Aorta (tissue), 5 donors: ENCODE measurements at places on chromosomes 11 and 22. TPM values are rescaled to one million over a fixed set of nuclear protein-coding genes. Genes with fewer than 3 reads are reported as not detected.

GRCh38 chr22:47011131-47011858 lies 248.8 kb downstream of the TBC1D22A start:
- no peak overlapping the region for H3K4me3 ChIP-seq
- no peaks in the 10 kb centered on the region for H3K27me3 ChIP-seq
- H3K36me3 ChIP-seq = no peaks in the 10 kb centered on the region
- H3K27ac ChIP-seq = no peak overlapping the region
- DNase-seq = no peak

DNA sequence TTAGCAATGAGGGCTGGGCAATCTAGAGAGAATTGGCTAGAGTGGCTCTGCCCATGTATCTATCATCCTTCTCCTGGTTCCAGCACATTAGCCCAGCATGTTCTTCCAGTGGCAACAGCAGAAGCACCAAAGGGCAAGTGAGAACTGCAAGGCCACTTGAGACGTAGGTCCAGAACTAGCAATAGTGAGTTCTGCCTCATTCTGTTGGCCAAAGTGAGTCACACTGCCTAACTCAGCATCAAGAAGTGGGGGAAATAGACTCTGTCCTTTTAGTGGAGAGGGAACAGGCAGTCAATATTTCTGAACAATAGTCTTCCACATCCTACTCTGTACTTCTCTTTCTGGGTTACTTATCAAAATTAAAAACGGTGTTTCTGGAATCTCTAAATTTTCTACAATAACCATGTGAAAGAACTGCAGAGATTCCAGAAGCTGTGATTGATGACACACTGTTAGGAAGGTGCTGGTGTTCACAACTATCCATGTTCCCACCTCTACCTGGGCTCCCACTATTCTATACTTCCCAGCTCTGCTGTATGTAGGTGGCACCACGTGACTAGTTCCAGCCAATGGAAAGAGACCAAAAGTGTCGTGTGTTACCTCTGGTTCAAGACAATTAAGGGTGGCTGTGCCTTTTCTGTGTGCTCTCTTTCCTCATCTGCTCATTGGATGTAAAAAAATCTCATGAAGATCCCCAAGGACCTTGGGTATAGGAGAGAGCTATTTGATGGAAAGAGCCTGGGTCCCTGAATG lies 23.4 kb upstream of the GRK3 start:
- no peaks in the 10 kb centered on the region for H3K4me1 ChIP-seq
- H3K4me3 ChIP-seq = no peak overlapping the region
- DNase-seq = no peak
- no peak overlapping the region for H3K27ac ChIP-seq
- H3K36me3 ChIP-seq = no peaks in the 10 kb centered on the region
- H3K27me3 ChIP-seq = no peaks in the 10 kb centered on the region

DNA sequence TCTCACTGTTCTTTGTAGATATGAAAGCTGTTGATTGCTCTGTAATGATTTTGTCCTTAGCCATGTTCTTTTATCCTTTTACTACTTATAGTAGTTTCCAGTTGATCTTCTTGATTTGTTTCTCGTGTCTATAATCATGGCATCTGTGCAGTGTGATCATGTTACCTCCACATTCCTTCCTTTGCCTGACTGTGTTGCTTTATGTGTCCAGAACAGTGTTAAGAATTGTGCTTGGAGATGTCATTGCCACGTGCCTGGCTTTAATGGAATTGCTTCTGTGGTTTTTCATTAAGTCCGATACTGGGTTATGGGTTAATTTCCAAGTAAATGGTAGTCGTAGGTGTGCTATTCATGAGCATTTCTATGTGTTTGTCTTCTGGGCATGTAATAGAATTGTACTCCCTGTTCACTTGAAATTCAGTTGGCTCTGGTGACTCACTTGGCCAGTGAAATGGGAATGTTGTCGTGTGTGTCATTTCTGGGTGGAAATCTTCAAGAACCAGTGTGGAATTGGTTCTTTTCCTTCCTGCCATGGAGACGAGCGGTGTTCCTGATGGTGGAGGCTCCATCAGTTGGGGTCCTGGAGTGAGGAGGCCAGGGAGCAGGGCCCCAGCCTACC lies 6.8 kb downstream of the GTSE1 start:
- H3K27ac ChIP-seq = no peak overlapping the region
- H3K36me3 ChIP-seq = no peaks in the 10 kb centered on the region
- H3K27me3 ChIP-seq = no peaks in the 10 kb centered on the region
- no peaks in the 10 kb centered on the region for H3K4me1 ChIP-seq
- no peak for DNase-seq
- no peak overlapping the region for H3K4me3 ChIP-seq

DNA sequence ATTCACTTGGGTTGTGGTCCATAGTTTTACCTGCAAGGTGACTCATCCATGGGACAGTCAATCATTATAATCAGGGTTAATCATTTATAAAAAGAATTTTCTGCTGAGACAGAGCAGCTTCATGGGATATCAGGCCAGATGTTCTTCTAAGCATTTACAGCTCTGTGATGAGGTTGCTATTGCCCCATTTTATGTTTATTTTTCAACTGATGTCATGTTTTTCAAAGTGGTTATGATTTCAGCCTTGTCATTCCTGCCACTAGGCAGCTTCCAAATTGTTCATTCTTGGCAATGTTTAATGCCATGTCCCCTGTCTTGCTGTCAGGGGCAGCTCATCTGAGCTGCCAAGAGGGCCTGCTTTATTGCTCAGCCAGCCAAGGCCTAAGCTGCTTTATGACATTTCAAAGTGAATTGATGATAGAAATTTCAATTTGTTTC lies 35.9 kb upstream of the ZBED5 start:
- H3K27me3 ChIP-seq = no peaks in the 10 kb centered on the region
- DNase-seq = no peak
- no peak overlapping the region for H3K27ac ChIP-seq
- H3K36me3 ChIP-seq = no peaks in the 10 kb centered on the region
- H3K4me3 ChIP-seq = no peak overlapping the region
- no peaks in the 10 kb centered on the region for H3K4me1 ChIP-seq

DNA sequence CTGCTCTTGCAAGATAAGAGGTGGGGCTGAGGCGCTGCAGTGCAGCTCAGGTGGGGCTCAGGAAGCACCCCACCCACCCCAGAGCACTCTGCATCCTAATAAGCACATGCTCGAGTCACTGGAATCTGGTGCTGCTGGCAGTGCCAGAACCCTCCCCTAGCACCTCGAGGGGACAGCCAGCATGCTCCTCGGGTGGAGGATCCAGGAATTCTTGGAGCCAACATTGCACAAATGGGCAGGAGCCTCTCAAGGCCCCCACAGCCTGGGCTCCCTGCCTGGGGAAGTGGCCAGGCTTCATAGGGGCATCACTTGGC lies 27.5 kb upstream of the CABP7 start:
- H3K4me3 ChIP-seq = no peak overlapping the region
- no peak for DNase-seq
- no peak overlapping the region for H3K27ac ChIP-seq

GRCh38 chr11:69055598-69056516 lies 7.1 kb downstream of the TPCN2 start:
- no peaks in the 10 kb centered on the region for H3K27me3 ChIP-seq
- no peak overlapping the region for H3K4me3 ChIP-seq
- DNase-seq = no peak
- no peaks in the 10 kb centered on the region for H3K4me1 ChIP-seq
- no peak overlapping the region for H3K27ac ChIP-seq

DNA sequence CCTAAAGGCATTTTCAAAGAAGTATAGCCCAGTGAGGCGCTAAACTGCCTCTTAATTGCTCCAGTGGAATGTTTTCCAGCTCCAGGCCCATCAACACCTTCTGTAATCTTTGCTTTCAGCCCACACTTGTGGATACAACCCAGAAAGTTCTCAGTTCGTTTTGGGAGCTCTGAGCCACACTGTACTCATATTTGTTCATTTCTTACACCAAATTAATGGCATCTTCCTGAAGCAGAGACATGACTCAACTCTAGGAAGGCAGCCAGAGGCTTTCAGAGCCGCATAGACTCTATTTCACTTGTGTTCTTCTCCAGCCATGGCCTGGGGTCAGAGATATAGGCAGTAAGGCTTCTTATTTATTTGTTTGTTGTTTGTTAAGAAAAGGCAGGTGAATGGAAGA lies 175.5 kb upstream of the NCAM1 start:
- no peak overlapping the region for H3K4me3 ChIP-seq
- no peaks in the 10 kb centered on the region for H3K27me3 ChIP-seq
- H3K27ac ChIP-seq = no peak overlapping the region
- peak; percentile 69 for DNase-seq
- no peaks in the 10 kb centered on the region for H3K36me3 ChIP-seq

GRCh38 chr11:76714493-76714892 lies 43.9 kb upstream of the LRRC32 start:
- no peaks in the 10 kb centered on the region for H3K4me1 ChIP-seq
- no peak overlapping the region for H3K27ac ChIP-seq
- H3K27me3 ChIP-seq = no peaks in the 10 kb centered on the region
- H3K4me3 ChIP-seq = no peak overlapping the region

DNA sequence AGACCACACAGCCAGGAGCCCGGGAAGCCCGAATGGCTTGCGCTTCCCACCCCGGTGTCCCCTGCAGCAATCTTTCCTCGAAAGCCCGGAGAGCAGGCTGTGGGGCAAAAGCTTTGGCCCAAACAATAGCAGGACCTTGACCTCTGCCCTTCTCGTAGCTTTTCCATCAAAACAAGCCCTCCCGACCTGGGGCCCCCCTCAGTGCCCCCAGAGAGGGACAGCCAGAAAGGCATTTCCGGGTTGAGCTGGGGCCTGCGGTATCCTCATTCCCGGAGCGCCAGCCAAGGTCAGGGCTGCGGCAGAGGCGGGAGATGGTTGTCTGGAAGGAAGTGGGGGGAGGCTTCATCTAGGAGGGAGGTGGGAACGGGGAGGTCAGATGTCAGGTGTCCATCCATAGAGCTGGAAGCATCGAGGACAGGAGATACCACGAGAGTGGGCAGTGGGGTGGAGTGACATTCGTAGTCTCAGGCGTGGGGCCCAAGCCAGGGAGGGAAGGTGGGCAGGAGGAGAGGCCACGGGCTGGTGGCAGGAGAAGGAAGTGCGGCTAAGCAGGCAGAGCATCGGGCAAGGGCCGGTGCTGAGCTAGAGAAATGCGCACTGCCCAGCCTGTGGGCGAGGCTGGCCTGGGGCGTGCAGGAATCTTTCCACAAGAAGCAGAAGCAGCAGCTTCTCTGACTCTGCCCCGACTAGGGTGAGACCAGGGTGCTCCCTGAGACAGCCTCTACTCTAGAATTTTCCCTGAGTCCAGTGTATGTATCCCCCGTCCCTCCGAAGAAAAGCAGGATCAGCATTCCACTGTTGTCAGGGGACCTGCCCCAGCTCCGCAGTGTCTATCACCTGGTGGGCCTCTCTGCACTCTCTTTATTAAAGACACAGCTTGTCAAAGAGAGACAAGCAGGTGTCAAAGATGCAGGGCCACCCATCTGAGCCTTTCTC lies 14.3 kb downstream of the PDGFB start:
- no peak for DNase-seq
- no peaks in the 10 kb centered on the region for H3K36me3 ChIP-seq
- H3K4me1 ChIP-seq = no peaks in the 10 kb centered on the region
- H3K27me3 ChIP-seq = no peaks in the 10 kb centered on the region
- no peak overlapping the region for H3K4me3 ChIP-seq

DNA sequence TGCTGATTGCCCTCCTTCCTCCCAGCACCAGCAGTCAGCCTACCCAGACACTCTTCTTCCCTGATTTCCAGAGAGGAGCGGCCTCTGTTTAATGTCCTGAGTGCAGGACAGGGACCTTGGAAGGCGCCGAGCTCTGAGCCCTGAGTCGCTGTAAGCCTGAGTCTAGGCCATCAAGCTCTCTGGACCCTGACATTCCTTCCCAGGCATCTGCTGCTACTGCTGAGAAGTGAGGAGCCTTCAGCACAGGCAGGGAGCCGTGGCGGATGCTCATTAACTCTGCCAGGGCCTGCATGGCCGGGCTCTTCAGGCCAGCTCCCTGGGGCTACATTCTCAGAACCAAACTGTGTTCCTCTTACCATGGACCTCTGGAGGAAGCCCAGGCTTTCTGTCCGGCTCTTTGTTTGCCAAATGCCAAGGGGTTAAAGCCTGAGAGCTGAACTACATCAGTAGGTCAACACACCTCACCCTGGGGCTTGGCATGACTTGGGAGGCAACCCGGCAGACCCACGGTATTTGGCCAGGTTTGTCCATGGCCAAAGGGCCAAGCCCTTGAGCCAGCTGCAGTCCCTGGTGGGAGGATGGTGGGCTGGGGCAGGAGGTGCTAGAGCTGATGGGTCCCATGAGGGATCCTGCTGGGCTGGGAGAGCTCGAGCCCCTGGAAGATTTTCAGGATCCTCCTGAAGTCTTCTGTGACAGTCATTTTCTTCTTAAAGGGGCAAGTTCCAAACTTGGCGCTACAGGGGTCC lies 721.4 kb downstream of the BRD1 start:
- no peak overlapping the region for H3K27ac ChIP-seq
- DNase-seq = no peak
- H3K36me3 ChIP-seq = no peaks in the 10 kb centered on the region
- H3K4me3 ChIP-seq = no peak overlapping the region
- H3K27me3 ChIP-seq = no peaks in the 10 kb centered on the region
- no peaks in the 10 kb centered on the region for H3K4me1 ChIP-seq

- no peak overlapping the region for H3K27ac ChIP-seq
- no peak for DNase-seq
- no peaks in the 10 kb centered on the region for H3K36me3 ChIP-seq
These were observed 115.9 kb downstream of the TRIM29 start for GRCh38 chr11:120021978-120022377.

PHLDA2 gene
- total RNA-seq = 6.4 TPM

OR51E2 gene
- total RNA-seq = 1.2 TPM
